Activated T-cell treated with anti-CD3 and anti-CD28 coated beads, Interleukin-2, amount 50 U/mL, for 1 hour (primary cell): ENCODE measurements at places on chromosomes 6 and 20.
A peak's percentile ranks its signal among the peaks of the same experiment; 100 is the strongest.

DNA sequence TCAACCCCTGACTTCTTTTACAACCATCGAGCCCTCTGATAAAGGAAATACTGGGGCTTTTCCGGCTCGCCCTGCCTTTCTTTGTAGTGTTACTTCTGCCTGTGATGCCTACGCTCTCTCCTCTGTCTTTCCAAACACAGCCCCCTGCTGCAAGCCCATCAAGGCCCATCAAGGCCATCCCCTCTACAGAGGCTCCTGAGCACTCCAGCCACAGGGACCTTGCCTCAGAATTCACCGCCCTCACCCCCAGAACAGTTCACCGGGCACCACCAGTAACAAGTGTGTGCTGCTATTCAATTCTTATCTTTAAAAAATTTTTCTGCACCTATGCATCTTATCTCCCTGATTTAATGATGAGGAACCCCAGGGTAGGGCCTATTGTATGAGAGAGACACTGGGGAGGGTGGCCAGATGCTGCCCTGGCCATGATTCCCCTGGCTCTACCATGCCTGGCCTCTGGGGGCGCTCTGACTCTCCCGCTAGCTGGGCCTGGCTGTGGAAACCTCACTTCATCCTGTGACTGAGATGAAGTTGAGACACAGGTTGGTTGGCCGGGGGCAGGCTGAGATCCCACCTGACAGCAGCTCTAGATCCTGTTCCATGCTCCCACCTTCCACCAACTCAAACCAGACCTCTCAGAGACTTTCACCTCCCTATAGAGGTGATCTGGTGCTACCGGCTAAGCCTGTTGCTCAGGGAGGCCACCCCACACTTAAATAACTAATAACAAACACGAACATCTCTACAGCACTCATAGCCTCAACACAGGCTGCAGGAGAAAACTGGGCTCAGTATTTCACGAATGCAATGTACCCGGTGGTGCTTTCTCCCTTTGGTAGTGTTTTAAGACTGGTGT is 19.2 kb upstream of the GLP1R start:
- DNase-seq, result peak; percentile 34

GRCh38 chr20:60035486-60035885 is 77.3 kb downstream of the CDH26 start:
- DNase-seq, result no peak

GRCh38 chr20:4645621-4646020 is 76.1 kb upstream of the PRND start:
- DNase-seq, result no peak

GRCh38 chr6:143692696-143693095 is 14.9 kb downstream of the PHACTR2 start:
- DNase-seq, result no peak

DNA sequence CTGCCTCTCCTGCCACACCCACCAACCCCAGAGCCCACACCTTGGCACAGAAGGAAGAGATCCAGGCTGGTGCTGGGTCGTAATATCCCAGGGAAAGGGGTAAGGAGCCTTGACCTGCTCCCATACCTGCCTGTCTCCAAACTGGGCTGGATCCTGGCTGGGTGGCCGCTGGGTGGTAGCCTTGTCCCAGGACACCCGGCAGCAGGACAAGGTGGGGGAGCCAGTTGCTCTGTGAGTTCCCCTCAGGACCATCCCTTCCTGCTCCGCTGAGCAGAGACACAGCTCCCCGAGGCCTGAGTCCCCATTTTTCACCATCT is 58.8 kb downstream of the UBE2V1 start:
- no peak for DNase-seq

- no peak for DNase-seq
Observed at GRCh38 chr20:18695175-18695574, 107.3 kb downstream of the DTD1 start.

DNA sequence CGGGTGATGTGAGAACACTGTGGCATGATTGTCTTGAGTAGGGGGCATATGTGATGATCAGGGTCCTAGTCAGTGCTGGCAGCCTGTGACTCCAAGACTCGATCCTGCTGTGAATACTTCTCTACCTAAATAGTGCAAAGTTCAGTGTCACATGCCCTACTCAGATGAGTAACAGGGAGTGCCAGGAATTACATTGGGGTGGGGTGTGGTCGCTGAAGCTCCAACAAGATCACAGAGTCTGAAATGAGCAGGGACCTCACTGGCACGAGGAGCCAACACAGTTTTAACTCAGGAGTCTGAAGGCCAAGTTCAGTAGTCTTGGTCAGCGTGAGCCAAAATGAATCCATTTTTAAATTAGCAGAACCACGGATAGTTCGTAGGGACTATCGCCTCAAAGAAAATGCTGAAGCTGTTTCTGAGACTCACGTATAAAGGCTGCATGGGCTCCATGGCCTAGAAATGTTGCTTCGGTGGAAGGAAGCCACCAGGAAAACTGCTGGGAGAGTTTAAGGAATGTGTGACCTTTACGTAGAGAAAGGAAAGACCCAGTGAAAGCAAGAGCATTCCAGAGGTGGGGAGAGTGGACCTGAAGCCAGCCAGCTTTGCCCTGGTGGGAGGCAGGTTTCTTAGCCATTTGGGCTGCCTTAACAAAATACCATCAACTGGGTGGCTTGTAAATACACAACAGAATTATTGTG is 72.2 kb downstream of the RPP40 start:
- DNase-seq, result no peak

- no peak for DNase-seq
Observed at GRCh38 chr20:53622247-53623133, 28.9 kb upstream of the ZNF217 start.

DNA sequence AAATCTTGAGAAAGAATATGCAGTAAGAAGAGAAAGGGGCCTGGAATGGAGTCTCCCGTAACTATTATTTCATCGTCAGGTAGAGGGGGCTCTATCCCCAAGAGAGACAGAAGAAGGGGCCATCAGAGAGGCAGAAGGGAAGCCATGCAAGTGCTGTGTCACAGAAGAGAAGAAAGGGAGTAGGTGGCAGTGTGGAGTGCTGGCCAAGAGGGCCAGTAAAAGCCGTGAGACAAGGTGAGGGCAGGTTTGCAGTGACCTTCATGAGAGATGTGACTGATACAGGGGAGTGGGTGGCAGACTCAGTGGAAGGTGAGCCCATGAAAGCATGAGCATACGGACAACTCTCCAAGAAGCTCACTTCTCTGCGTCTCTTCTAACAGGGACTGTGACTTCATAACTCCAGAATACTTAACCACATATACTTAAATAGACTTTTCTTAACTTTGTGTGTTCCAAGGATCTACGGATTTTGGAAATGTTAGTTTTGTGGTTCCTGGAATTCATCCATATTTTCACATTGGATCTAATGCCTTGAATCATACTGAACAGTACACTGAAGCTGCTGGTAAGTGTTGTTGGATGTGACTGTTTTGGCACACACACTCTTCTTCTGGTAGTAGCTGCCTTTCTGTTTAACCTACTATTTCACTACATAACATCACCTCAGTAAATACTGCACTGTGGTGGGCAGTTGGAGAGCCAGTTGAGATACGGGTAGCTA is 15.6 kb downstream of the PM20D2 start:
- no peak for DNase-seq

- no peak for DNase-seq
Observed at GRCh38 chr6:10312445-10312844, 102.4 kb downstream of the TFAP2A start.

- DNase-seq, result no peak
Observed at GRCh38 chr6:104326173-104327001, 533.3 kb downstream of the HACE1 start.

- DNase-seq, result no peak
Observed at GRCh38 chr6:116057766-116058165, 2.9 kb downstream of the FRK start.

GRCh38 chr6:10174056-10174455 is 240.8 kb downstream of the TFAP2A start:
- no peak for DNase-seq

GRCh38 chr6:118017301-118017848 is 110.3 kb downstream of the SLC35F1 start:
- DNase-seq, result no peak

GRCh38 chr20:61976644-61977418 is 88.8 kb downstream of the TAF4 start:
- DNase-seq, result no peak

- no peak for DNase-seq
Observed at GRCh38 chr6:130364224-130364780, 1.5 kb upstream of the TMEM200A start.

DNA sequence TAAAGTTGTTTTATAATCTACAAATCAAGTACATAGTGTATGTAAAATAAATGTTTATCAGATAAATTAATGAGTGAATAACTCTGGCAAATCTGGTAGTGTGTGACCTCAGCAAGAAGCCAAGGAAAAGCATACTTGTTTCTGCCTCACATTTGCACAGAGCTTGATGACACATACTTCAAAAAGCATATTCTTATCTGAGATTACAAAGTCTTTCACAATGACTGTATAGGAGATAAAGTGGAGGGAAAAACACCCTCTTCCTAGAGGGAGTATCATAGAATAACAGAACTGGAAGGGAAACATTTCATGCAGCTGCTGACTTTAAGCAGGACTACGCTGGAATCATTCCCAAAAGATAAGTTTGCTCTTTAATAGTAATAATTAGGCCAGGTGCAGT is 28.1 kb upstream of the AKAP7 start:
- no peak for DNase-seq

DNA sequence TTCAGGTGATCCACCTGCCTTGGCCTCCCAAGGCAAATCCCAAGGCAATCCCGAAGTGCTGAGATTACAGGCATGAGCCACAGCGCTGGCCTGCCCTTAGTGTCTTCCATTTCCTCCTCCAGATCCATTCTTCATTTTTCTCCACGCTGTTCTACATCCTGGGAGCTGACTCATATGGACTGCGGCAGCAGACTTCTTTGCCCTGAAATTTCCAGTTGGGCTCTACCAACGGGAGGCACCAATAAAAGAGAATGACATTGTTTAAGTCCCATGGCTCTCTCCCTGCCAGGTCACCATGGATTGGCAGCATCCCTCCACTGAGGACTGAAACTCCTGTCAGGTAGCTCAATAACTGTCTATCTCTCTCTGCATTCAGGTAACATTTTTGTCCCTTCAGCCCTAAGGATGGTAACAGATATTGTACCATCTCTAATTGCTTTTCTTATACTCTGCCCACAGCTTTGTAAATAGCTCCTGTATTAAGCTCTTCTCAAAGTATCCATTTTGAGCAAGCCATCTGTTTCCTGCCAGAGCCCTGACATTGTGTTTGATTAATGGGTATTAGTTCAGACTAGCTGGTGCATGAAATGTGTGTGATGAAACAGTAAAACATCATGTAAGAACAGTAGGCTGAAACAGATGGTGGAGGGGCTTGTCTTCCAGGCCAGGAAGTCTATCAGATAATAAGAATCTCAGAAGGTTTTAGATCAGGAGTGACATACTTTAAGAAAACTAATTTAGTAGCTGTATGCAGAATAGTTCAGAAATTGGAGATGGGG is 3.6 kb downstream of the TBCC start:
- DNase-seq, result no peak

GRCh38 chr6:124438546-124439065 is 523.6 kb upstream of the RNF217 start:
- DNase-seq, result no peak

DNA sequence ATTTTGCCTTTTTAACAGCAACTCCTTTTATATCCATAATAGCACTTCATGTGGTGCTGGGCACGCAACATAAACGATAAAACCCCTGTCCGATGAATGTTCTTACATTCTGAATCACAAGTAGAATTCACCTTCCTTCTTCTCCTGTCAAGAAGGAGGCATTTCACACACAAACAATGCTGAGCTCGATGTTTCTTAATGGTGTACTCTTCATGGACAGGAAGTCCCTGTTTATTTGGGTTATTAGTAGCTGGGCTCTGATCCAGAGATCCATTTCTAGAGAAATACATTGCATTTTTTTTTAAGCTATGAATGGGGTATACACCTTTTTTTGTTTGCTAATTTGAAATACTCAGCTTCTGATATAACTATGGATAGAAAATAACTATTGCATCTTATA is 82.4 kb downstream of the PPP1R3G start:
- DNase-seq, result no peak

DNA sequence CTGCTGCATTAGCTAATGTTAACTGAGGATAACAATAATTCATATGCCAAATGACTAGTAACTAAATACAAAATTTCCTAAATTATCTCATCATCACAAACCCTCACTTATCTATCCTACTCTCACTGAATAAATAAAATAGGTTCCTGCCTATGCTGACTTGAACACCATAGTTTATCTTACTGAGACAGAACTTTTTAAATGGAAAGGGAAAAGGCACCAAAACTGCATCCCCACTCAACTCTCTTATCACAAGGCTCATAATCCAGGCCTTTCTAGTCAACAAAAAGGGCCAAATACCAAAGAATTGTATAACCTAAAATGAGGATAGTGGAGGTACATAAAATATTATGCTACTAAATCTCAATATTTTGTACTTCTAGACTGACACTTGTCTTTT is 23.1 kb downstream of the OSTM1 start:
- DNase-seq, result no peak

- peak; percentile 22 for DNase-seq
Observed at GRCh38 chr6:136920671-136921380, 1.3 kb upstream of the SLC35D3 start.

GRCh38 chr6:36599791-36600209 is 5.6 kb downstream of the SRSF3 start:
- DNase-seq, result peak; percentile 58

DNA sequence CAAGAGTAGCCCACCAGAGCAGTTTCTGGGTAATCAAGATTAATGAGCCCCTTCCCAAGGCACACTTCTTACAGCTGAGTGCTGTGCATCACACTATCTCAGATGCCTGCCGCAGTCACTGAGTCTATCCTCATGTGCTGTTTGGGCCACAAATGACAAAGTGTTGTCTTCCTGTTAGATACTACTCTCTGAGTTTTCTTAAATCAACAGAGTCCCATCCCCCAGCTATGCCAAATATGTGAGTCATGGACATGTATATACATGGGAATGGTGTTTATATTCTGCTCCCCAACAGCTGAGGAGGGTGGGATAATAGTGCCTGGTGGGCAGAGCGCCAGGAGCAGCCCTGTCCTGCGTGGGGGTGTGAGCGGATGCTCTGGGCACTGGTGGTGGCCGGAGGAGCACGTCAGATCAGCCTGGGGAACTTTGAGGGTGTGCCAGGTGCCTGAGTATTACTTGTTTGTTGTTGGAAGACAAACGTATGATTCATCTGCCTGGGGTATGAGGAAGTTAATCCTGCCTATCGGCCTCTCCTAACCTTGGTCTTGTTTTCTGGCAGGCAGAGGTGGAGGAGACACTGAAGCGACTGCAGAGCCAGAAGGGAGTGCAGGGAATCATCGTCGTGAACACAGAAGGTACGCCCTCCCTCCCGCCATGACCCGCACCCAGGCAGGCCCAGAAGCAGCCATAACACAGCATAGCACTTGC is 9.6 kb downstream of the DYNLRB1 start:
- DNase-seq, result no peak

GRCh38 chr6:134669485-134669884 is 280.4 kb downstream of the ALDH8A1 start:
- DNase-seq, result no peak

DNA sequence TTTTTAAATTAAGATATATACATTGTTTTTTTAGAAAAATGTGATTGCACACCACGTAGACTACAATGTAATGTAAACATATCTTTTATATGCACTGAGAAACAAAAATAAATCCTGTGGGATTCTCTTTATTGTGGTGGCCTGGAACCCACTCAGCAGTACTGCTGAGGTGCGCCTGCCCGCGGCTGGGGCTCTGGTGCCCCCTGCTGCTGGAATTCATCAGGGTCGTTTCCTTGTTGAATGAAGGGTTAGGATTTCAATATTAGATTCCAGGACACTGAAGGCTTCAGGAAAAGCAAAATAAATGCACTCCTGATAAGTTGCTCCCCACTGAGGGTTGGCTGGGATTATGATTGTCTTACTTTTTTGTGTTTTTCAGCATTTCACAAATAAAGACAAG is 175.8 kb upstream of the GGTLC1 start:
- DNase-seq, result peak; percentile 48
